Activated T-helper 17 cell treated with anti-CD3 and anti-CD28 coated beads, Interleukin-2, amount 50 U/mL, for 72 hours (primary cell): ENCODE measurements at places on chromosomes 12 and 14.
A peak's percentile ranks its signal among the peaks of the same experiment; 100 is the strongest.

- peak; percentile 81 for ATAC-seq
Measured at GRCh38 chr12:127280393-127281275, 986.3 kb upstream of the TMEM132C start.

DNA sequence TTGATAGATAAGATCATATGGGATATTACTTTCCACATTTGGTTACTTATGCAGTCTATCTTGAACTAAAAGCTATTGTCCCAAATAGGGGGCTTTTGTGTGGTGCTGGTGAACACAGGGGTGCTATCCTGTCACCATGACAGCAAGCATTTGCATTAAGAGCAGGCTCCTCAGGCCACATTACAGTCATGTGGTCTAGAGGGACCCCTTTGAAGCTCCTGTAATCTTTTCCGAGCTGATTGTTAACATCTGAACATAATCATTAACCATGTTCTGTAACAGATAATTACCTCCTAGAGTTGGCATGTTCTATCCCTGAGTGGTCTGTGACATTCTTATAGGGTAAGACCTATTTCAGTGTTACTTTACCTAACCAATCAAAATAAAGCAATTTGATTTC, 178.8 kb downstream of the KTN1 start:
- ATAC-seq = no peak

GRCh38 chr12:110639336-110640141, 25.6 kb downstream of the TCTN1 start:
- no peak for ATAC-seq

GRCh38 chr12:109740694-109741245, 27.1 kb downstream of the FAM222A start:
- no peak for ATAC-seq
